T-helper 17 cell (primary cell): ENCODE measurements at places on chromosomes 5 and 9. TPM values are rescaled to one million over a fixed set of nuclear protein-coding genes. Genes with fewer than 3 reads are reported as not detected.

GRCh38 chr9:135521608-135522095 lies 412 bp downstream of the LCN1 start:
- DNase-seq, result no peak

DNA sequence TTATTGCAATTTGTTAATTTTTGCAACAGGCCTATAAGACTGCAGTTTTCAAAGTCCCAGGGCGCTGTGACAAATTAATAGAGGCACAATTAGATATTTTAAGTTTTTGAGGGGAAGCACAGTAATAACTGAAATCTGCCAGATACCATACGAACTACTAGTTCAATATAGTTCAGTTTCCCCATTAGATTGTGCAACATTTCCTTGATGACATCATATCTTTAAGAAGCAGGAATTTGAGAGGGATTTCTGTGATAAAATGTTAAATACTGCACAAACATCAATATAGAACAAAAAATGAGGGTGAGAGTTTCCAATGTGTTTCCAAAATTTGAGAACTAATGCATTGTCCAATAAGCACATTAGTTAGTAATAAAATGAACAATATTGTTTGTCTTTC lies 56.7 kb upstream of the GRIN3A start:
- DNase-seq, result no peak

DNA sequence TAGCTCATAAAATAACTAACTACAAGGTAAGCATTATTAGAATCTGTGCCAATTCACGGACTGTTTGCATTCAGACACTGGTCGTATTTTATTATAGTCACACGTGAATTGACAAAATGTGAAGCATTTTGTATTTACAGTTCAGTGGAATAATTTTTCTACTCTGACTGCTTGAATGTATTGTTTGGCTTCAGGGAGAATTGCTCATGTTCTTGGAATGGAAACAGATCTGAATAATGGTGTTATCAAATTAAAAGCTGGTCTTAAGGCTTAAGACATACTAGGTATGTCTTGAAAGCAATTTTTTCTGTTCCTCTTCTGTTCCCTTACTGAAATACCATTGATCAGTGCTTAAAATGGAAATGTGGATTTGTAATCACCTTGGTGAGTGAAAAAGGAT lies 543.7 kb upstream of the TLE4 start:
- no peak for DNase-seq

Gene ADAMTS19
- total RNA-seq, result not detected

GRCh38 chr5:117246424-117246823 lies 671.8 kb upstream of the SEMA6A start:
- DNase-seq, result no peak

DNA sequence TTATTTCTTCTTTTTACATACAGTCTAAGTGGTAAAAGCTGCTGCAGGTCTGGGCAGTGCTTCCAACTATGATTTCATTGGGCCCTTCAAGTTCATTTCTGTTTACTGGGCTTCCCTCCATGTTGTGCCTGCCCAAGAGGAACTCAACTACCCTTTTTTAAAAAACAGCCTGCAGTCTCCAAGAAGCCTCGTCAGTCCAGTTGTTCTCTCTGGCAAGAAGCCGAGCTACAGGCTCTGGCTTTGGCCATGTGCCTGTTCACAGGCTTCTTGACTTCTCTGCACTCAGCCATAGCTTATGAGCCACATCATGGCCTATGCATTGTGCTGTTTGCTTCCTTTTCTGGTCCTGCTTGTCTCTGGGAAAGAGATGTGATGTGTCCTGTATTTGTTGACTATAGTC lies 119.7 kb upstream of the PJA2 start:
- DNase-seq, result no peak

Gene TMED7
- 49.0 TPM for total RNA-seq

- DNase-seq, result no peak
Observed at GRCh38 chr5:8349855-8350254, 480.9 kb downstream of the MTRR start.
